ENCODE measurements at places on chromosomes 1 and 21. TPM values are rescaled to one million over a fixed set of nuclear protein-coding genes. Genes with fewer than 3 reads are reported as not detected.
A peak's percentile ranks its signal among the peaks of the same experiment; 100 is the strongest.

DNA sequence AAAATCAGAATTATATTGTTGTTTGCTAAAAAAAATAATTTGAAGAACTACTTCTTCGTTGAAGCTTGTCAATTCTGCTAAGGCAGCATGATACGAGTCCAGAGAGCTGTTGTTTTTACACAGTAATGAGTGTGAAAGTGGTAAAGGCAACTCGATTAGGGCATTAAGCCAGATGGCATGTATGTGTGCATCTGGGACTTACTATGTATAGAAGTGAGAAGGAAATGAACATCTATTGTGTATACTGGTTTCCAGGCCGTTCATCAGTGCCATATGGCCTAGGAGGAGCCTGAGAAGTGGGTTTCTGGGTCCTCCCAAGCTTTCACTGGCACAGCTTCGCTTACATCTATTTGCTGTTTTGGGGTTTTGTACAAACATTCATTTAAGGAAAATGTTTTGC lies 5.7 kb downstream of the CTPS1 start:
- no peak for DNase-seq

DNA sequence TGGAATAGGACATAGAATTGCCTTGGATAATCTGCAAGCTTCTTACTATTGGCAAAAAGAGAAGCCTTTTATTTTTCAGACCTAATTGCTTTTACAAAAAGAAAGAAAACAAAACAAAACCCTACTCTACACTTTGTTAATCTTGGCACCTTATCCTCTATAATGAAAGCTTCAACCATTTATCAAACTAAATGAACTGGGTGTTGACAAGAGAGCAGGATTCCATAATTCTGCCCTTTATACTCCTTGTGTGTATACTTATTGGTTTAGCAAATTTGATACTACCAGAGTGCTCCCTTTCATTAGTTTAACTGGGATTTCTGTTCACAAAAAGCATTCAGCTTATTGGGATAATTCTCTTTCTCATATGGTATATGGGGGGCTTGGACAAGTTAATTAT lies 3.0 kb upstream of the TMCC2 start:
- no peak for DNase-seq

DNA sequence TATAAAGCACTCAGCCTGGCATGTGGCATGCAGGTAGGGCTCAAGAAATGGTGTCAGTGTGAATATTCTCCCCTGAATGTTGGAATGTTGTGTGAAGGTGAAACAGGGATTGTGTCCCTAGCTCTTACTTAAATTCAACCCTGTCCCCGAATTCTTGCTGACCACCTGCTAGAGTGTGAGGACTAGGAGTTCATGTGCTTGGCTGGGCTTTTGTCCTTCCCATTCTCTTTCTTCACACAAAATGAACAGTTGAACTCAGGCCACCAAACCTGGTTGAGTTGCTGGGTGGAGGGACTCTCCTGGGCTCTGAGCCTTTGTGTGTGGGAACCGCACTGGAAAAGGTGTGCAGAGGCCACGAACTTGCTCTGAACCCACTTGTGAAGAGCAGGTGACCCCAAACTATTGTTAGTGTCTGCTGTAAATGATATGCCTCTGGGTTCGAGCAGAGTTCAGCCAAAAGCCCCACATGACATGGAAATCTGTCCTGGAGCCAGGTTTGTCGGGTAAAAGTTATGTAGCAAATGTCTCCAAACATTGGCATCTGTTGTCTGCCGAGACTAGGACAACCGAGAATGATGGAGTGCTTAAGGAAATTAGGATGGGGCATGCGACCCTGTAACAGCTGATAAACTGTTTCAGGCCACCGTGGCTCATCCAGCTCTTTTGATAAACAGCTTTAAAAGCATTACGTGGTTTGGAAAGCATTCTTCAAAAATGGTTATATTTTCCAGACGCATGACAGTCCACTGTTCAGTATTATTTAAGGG lies 144.2 kb downstream of the DHRS3 start:
- no peak for DNase-seq

DNA sequence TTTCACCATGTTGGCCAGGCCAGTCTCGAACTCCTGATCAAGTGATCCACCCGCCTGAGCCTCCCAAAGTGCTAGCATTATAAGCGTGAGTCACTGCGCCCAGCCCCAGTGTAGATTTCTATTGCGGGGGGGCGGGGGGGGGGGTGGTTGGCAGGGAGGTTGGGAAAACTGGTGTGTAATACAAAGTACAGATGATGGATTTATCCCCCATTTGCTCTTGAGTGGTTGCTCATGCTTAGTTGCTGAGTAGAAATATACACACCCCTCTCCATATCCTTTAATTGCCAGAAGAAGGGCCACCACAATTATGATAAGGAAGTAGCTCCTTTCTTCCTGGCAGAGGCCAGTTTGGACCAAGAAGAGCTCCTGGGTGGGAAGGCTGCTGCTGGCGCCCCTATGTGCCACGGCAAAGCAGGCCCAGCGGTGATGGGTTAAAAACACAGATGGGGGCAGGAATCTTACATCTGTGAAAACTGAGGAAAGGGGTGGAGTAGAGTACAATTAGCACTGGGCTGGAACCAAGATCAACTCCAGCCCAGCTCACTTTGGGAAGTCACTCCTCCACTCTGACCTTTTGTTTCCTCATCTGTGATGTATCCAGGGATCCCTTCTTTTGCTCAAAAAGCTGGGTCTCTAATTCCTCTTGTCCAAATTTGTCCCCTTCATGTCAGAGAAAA lies 55.2 kb downstream of the MRPL37 start:
- no peak for DNase-seq

GRCh38 chr1:109270623-109271317 lies 12.2 kb downstream of the PSRC1 start:
- no peak for DNase-seq

DNA sequence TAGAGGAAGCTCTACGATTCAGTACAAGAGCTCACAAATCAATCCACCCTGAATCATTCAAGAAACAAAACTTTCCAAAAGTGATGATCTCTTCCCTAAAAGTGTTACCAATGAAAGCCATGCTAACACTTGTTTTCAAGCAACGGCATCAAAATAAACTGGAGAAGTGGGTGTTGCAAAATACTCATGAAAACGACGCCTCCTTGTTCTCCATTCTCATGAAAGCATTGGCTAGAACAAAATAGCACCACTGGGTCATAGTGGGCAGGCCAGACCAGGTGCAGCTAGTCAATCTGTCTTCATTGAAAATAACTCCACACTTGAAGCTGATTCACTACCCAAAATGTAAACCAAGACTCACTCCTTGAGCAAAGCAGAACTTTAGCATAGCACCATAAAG lies 4.3 kb downstream of the TIAM1 start:
- DNase-seq: no peak

GRCh38 chr1:179744401-179745130 lies 1.5 kb downstream of the FAM163A start:
- no peak for DNase-seq

- no peak for DNase-seq
Measured at GRCh38 chr1:80056179-80056578, 1049.6 kb upstream of the ADGRL4 start.

- DNase-seq: peak; percentile 40
Measured at GRCh38 chr1:168421399-168422004, 122.3 kb downstream of the XCL2 start.

- peak; percentile 17 for DNase-seq
Measured at GRCh38 chr1:55204997-55205396, 10.2 kb downstream of the USP24 start.

- no peak for DNase-seq
Measured at GRCh38 chr1:147534386-147534785, 6.9 kb upstream of the BCL9 start.

DNA sequence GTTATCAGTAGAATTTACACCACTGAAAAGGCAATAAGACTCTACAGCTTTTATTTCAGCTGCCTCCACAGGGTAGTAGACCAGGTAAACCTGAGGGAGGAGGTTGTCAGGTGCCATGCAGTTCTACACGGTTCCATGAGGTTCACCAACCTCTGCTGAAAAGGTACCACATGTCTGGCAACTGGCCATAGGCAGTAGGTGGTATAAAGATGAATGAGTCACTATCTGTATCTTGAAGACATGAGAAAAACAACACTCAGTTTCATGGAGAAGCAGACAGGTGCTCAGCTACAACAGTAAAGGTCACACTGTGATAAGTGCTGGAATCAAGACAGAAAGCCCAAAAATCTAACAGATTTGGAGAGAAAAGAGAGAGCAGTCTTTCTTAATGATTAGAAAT lies 145.4 kb downstream of the PTGER3 start:
- no peak for DNase-seq

TEX38 gene
- total RNA-seq: not detected

KRTAP20-2 gene
- not detected for total RNA-seq

Data from activated T-cell treated with anti-CD3 and anti-CD28 coated beads, Interleukin-2, amount 50 U/mL, for 72 hours (primary cell).